ENCODE measurements at places on chromosomes 6 and 20.
A peak's percentile ranks its signal among the peaks of the same experiment; 100 is the strongest.

GRCh38 chr20:61956396-61957342 lies 109.0 kb downstream of the TAF4 start:
- DNase-seq = peak; percentile 3

GRCh38 chr20:483815-484644 lies 21.7 kb upstream of the TBC1D20 start:
- DNase-seq = no peak

GRCh38 chr6:12482386-12483375 lies 192.5 kb downstream of the EDN1 start:
- no peak for DNase-seq

DNA sequence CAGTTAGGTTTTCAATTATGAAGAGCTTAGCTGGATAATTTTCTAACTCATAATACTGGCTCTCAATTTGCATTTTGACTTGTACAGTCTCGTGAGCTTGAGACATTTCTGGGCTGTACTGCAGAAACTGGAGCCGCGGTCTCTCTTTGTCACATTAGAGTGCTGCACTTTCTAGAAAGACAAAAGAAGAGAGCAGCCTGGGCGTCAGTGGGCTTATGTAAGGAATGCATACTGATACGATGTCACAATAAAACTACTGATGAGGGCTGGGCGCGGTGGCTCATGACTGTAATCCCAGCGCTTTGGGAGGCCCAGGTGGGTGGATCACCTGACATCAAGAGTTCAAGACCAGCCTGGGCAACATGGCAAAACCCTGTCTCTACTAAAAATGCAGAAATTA lies 120.8 kb downstream of the MOXD1 start:
- DNase-seq = no peak

GRCh38 chr20:43949741-43950618 lies 35.3 kb downstream of the TOX2 start:
- DNase-seq = no peak

DNA sequence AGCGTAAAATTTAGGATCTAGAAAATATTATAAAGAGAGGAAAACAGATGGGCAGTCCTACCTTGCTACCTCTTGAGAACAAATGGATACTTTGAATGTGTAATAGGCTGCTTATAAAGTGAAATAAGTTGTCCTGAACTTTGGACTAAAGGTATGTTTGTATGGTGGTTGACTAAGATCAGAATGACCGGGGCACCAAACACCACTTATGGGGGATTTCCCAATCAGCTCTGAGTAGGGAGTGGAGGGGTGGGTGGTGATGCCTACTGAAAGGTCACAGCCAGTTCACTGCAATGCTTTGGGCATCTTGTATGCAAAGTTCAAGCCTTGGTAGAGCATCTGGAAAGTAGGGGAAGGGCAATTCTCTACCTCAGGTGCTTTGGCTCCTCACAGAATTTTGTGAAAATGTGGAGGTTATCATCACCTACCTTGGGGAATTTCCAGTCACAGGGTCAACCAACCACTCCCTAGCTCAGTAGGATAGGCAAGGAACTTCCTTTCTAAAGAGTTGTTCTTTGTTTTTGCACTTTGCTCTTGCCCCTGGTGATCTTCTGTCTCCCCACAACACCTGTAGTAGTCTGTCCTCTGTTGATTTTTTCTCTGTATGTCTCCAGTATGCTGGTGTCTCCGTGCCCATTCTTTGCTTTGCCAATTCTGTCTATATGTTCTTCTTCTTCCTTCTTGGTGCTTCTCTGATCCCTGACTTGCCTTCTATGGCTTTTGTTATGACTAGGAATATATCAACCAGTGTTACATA lies at the start of gene TRIM31:
Gene TRIM31 (minus strand): TSS at position 88 of the 757 bp plus-strand sequence. CDS start 285 bp downstream, outside the sequence.
- DNase-seq = no peak

DNA sequence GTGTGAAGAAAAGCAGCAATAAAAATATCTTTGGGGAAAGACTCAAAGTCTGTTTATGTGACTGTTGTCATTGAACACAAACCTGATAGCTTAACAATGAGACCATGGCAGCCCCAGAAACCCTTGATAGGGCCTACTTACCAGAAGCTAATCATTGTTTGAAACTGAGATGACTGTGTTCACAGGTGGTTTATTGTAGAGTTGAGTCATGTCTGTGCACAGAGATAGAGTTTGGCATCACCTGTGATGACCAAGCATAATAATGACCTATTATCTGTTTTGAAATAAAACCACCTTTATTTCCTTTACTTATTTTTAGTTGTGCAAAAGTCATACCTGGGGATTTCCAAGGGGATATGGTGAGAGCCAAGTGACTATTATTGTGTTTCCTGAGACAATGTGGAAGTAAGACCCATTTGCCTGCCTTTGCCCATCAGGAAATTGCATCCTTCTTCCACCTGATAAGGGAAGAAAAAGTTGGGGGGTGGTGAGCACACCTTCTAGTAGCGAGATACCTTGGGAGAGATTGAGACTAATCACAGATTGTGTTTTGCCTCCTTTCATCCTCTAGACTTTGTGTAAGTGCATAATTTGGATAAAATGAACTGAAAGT lies 456.9 kb upstream of the JAG1 start:
- no peak for DNase-seq

DNA sequence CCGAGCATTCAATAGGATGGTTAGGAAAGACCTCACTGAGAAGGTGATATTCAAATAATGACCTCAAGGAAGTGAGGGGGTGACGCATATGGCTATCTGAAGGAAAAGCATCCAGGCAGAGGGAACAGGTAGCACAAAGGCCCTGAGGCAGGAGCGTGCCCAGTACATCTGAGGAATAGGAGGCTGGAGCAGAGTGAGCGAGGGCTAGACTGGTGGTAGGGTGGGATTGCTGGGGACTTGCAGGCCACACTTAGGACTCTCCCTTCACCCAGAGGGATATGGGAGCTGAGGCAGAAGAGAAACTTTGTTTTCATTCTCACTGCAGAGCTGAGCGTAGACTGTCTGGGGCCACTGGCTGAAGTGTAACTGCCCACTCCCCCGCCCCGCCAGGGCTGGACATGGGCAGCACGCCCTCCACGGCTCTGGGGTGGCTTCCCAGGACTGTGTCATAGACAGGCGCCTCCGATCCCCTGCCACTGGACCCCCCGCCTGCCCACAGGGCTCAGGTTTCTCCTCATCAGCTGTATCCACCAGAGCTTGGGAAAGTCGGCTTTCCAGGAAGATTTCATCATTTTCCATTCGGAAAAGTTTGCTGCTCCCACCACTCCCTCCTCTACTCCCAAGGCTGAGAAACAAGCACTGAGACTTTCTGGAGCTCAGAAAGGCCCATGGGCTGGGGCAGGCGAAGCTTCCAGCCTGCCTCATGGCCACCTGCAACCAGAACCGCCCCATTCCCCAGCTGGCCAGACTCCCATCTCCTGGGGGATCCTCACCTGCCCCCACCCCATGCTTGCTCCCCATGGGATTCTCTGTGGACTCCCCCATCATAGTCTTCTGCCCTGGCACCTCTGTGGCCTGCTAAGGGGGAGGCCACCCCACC lies 142.6 kb downstream of the MRPL14 start:
- no peak for DNase-seq

DNA sequence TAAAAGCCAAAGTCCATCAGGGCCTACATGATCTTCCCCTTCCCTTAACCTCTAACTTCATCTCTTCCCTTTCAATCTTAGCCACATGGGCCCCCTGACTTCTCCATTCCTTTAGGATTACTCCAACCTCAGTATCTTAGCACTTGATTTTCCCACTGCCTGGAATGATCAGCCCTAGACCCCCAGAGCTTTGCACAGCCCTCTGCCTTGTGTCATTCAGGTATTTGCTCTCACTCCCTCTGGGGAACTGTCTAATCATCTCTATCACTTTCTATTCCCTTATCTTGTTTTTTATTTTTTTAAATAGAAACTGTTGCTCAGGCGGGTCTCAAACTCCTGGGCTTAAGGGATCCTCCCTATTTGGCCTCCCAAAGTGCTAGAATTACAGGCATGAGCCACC lies 13.3 kb upstream of the ZNFX1 start:
- DNase-seq = no peak

DNA sequence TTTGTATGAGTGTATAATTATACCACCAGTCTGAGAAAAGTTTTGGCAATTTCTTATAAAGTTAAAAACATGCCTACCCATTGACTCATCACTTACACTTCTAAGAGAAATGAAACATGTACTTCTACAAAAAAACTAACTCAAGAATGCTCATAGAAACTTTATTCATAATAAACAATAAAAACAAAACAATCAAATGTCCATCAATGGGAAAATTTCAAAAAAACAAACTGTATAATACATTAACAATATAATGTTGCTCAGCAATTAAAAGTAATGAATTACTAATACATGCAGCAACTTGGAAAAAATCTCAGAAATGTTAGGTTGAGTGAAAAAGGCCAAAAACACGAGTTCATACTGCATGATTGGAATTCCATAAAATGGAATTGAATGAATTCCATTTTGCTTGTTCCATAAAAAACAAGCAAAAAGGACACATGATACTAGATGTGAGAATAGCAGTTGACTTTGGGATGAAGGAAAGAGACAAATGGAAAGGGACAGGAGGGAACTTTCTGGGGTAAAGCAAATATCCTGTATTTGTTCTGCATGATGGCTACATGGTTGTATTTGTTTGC lies 726.6 kb downstream of the RFPL4B start:
- no peak for DNase-seq

DNA sequence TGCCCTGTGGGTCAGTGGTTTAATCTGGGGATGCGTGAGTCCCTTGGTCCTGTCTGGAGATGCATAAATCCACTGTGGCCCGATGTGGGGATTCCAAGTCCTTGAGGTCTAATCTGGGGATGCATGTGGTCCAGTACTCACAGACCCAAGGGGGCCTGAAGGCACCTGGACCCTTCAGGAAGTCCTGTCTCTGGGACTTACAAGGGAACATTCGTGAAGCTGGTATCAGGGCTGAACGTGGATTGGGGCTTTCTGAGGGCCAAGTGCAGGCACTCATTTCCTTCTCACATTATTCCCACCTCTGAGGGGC lies 25.2 kb upstream of the GTSF1L start:
- DNase-seq = no peak

DNA sequence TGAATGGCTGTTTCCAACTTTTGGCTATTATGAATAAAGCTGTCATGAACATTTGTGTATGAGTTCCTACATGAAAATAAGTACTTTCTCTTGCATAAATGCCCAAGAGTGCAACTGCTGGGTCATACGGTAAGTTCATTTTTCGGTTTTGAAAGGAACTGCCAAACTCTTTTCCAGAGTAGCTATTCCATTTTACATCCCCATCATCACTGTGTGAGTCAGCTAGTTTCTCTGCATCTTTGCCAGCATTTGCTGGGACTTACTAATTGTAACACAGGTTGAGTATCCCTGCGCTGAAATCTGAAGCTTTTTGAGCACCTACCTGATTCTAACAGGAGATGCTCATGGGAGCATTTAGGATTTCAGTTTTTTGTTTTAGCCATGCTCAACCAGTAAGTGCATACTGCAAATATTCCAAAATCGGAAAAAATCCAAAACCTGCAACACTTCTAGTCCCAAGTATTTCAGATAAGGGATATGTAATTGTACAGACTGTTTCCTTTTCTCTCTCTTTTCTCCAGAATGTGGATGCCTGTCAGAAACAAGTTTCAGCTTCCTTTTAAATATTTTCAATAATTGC lies 118.4 kb downstream of the DTNBP1 start:
- DNase-seq = peak; percentile 11

- no peak for DNase-seq
Observed at GRCh38 chr20:54608039-54608745, 132.8 kb downstream of the DOK5 start.

DNA sequence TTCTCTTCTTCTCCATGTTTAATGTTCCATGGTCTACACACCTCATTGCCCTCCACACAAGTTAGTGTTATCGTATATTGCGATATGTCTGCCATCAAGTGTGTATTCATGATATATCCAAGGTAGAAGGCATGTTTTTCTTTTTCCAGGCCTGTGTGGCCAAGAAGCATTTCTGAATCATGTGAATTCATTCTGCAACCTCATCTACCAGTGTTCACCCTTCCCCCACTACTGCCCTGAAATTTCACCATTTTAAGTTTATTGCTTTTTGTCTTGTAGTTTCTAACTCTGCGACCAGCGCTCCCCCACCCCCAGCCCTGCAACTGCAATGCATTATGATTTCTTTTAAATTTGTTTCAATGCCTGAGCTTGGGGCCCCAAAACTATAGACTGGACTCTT lies 618.0 kb upstream of the FLRT3 start:
- DNase-seq = no peak

DNA sequence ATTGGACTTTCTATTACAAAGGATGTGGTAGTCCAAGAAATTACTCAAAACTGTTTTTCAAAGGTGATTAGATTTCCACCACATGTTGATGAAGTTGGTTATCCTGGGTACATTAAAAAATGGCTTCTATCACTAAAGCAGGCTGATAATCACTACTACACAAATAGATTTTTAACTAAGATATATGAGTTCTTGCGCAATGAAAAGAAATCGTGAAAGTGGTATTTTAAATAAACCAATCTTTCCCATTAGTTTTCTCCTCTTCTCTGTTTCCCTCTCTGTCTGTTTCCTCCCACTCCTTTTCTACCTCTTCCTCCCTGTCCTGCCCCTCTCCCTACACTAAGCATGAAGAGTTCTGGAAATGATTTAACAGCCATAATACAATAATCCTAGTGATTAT lies 487.9 kb upstream of the CITED2 start:
- DNase-seq = no peak

DNA sequence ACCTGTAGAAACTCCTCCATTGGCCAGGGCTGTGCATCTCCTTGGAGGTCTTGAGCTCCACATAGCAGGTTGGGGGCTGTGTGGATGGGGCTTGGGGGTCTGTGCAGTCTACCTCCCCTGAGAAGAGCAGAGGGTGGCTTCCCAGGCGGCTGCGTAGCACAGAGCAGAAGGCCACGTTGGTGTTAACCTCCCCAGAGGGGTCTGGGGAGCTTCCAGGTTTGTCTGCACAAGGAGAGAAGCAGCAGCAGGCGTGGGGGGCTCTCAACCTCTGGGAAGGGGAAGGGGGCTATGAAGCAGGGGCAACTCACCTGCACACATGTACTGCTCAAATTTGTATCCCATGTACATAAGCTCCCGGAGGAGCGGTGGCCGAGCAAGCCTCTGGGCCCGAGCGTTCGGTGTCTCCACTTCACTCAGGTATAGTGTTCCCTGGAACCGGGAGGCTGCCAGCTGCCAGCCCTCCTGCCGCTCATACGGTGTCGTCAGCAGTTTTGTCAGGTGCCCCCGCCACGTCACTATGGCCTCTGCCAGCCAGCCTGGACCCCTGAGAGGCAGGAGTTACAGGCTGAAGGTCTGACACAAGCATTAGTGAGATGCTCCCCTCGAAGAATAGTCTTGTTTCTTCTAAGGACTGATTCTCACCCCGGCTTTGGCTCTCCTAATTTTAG lies 1.2 kb downstream of the DXO start:
- no peak for DNase-seq
